ENCODE measurements at places on chromosomes 1 and 21. TPM values are rescaled to one million over a fixed set of nuclear protein-coding genes. Genes with fewer than 3 reads are reported as not detected.

- no peak for DNase-seq
These were observed 183.6 kb upstream of the RUNX1 start for GRCh38 chr21:35232545-35233176.

DNA sequence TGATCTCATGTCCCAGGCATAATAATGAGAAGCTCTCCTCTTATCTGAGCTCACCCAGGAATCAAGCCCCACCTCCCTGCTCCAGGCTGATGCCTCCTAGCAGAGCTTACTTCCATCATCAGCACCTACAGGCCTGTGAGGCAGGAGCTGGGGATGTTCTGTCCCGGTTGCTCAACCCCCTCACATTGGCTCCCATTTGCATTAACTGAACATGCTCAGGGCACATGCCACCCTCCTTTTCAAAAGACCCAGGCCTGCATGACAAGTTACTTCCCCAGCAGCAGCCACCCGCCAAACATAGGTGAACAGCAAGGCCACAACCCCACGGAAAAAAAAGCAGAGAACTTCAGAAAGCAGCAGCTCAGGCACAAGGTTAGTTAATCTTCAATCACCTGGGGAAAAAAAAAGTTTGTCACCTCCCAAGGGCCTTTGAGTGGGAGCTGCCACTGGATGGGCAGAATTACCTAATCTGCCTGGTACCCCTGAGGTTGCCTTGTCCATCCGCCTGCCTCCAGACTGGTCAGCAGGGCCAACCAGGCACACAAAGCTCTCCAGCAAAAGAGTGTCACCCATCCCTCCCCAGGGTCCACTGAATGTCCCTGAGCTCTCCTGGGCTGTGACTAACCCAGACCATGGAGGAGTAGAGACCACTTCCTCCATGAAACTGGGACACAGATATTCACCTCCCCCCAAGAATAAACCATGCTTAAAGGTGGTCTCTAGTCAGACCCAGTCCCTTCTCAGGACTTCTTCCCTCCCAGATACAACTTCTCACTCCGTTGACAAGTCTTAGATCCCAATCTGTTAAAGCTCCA, 4.4 kb downstream of the KCNN3 start:
- no peak for DNase-seq

DNA sequence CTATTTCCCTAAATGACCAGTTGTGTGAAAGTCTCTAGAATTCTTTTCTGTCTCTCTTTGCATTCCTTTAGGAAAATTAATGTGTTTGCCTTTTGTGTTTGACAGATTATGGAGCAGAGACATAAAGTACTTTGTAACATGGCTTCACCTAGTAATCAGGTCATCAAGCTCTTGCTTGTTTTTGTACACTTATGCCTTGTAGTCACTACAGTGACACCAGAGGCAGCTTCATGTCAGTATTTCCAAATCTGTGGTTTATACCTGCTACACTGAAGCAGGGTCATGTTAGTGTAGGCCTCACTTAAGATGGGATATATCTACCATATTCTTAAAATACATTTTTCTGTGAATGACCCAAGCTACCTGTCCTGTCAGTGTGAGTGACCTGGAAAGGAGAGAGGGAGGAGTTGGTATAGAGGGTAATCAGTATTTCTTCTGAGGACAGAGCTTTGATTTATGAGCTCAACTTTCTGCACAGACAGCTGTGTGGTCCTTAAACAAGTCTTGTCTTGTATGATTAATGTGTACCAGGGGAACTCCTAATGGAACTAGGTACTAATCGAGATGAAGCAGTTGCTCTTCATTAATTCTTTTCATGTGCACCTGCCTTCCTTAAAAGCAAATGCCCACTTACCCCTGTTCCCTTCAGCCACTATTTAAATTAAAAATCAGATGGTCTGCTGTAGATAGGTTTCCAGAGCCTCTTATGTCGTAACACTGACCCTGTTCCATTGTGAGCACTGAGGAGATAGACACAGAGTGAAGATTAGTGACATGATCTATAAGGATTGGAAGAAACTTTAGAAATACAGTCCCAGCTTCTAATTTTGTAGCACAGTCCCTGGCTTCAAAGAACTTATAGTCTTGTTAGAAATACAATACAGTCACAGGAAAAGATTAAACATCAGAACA, 45.7 kb downstream of the MACO1 start:
- no peak for DNase-seq

- DNase-seq = no peak
These were observed 470.0 kb upstream of the VAMP3 start for GRCh38 chr1:7300893-7301663.

DNA sequence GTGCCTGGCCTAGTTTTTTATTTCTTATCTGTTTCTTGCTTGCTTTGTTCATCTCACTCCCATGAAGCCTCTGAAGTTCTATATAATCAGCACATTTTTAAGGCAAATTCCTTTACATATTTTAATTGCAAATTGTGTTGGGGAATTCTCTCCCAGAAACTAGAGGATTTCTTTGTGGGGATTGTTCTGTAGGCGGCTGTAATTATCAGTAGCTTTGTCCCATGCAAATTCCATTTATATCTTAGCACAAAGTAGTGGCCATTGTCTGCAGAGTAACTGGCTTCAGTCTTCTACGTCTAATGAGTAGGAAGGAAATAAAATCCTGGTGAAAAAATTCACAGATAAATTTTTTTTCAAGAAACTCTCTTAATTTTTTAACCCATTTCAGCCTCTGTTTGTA, 35.7 kb downstream of the CLEC20A start:
- no peak for DNase-seq

DNA sequence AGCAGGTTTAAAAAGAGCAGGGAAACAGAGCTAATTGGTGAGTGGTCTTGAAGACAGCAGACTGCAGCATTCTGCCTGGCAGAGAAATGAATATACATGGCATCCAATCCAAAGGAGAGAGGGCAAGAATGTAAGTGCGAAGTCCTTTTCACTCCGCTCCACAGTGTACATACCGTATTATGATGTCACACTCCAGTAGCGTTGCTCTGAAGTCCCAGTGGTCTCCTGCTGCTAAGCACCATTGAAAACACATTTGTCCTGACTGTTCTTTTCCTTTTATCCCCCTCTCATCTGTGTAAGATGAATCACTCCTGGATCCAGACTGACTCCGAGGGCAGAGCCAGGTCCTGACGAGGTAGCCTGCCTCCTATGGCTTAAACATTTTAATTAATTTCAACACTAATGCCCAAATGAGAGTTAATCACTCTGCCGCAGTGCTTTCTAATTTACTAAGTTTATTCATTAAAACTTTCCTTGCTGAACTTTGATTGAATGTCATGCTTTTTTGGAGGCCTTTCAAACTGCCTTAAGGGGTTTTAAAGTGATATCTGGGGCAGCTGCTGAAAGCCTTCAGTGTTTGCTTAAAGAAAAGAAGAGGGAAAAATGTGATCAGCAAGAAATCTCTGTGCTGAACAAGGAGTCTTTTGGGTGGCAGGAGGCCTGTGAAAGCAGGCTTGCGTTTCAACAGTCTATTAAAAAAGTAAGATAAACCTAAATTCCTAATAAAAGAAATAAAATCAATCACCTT, 227.2 kb downstream of the ATG4C start:
- DNase-seq = no peak

DNA sequence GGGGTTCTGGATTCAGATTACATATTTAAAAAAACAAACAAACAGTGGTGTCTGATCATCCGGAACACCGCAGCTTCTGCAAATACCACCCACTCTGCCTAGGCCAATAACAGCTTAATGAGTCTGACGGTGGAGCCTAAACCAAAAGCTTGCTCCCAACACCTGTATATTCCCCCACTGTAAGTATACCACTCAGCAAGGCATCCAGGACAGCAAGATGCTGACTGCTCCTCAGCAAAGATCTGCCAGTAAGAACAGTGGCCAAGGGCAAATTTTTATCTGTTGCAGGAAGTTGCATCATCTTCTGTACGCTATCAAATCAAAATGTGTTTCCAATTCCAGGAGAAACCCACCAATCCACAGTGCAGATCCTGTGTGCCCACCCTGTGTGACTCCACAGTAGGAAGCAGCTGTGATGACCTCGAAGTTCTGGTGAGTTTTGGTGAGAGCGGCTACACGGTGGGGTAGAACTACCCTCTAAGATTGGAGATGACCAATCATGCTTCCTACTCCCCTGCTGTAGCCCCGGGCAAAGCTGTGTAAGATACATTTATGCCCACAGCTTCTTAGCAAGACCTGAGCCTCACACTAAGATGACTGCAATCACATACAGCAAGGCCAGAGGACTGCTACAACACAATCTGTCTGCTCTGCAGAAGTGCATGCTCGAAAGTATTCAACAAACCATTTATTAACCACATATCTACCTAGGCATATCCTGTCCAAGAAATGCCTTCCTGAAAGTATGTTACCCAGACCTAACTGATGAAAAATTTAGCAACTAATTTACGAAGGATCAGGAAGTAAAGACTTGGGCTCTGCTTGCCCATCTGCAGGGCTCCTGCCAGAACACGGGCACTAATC, 30.5 kb downstream of the SIPA1L2 start:
- no peak for DNase-seq

- no peak for DNase-seq
These were observed 37.4 kb downstream of the NSL1 start for GRCh38 chr1:212754193-212754592.

DNA sequence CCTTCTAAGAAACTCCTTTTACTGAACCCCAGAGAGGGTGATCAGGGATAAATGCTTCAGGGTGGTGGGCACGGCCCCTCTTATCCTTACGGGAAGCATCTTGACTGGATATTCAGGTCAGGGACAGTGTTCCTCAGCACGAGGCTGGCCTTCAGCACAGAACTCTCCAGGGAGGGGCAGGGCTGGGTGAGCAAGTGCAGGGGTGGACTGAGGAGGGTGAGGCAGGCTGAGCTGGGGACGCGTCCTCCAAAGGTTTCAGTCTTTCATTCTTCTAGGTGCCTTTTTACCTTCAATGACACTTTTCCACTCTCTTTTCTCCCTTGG, 52.3 kb downstream of the RASSF5 start:
- no peak for DNase-seq

DNA sequence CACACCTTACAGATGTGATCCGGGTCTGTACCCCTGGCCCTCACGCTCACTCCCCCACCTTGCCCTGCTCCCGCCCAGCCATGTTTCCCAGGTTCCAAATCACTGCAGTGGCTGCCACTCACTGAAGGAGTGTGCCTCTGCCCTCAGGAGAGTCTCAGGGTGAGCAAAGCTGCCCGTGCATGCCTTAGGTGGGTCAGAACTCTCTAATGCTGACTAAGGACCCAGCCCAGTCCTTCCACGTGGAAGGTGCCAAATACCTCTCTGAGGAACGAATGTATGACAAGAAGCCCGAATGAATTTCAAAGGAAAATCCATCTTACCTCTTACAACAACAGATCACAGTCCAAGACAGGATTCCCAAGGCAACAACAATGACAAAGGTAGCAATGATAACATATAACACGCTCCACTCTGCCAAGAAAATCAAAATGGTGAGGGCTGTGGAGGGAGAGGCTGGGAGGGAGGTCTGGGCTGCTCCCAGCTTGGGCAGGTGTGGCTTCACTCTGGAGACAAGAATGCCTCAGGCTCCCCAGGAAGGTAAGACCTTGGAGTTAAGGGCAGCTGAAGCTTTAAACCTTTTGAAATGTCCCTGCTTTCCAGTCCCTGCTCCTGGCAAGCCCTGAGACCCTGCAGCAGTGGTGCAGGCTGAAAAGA, 115.2 kb downstream of the KIAA0319L start:
- no peak for DNase-seq

The CD84 gene
- total RNA-seq = 3.2 TPM

All from left lobe of liver (tissue), 2 donors.